DMS153 (cell line): ENCODE measurements at places on chromosomes 7 and 10.

- no peak for DNase-seq
Observed at GRCh38 chr7:100435401-100436304, 644 bp downstream of the PPP1R35 start.

DNA sequence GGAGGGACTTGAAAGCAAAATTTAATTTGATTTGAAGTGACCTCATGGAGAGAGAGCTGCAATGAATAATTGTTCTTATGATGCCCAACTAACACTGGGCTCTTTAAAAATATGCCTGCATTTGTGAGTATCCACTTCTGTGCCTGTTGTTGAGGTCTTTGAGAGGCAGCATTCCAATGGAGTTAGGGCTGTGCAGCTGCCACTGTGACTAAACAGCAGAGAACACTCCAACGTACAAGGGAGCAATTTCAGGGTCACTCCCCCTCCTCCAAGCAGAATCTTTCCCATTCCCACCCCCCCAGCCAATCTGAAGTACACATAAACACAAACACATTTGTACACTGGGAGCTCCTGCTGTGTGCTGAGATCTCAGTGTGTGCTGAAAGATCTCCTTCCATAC lies 28.0 kb upstream of the GSAP start:
- DNase-seq: no peak

DNA sequence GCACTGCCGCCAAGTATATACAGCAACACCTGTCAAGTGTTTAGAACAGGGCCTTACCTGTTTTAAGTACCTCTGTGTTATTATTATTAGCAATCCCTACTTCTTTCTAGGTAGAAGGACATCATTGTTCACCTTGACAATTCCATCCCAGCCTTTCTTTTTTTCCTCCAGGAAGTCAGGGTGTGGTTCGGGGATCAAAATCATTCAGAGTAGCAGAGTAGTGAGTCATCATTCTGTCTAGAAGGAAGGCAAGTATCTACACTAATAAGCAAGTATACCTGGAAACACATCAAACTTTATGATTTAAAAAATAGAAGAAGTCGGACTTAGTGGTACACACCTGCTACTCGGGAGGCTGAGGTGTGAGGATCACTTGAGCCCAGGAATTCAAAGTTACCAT lies 25.5 kb upstream of the CAPZA2 start:
- no peak for DNase-seq

DNA sequence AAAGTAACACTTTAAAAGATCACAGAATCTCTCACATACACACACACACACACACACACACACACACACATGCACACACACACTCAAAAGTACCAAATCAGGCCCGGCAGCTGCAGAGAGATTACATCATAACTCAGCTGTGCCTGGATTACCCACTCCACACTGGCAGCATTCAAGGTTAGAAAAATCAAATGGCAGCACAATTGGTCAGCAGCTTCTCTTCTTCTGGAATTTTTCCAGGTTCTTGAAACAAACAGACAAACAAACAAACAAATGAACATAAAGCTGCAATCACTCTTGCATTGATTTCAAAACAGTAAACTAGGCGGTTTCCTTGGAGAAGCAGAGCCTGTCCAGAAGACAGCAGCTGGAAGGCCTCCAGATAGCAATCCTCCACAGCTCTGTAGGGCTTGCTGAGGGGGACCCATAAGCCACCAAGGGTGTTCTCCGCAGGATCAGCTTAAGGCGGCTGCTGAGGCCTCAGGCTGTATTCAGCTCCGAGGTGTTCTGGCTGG lies 24.5 kb upstream of the FAM133B start:
- no peak for DNase-seq

DNA sequence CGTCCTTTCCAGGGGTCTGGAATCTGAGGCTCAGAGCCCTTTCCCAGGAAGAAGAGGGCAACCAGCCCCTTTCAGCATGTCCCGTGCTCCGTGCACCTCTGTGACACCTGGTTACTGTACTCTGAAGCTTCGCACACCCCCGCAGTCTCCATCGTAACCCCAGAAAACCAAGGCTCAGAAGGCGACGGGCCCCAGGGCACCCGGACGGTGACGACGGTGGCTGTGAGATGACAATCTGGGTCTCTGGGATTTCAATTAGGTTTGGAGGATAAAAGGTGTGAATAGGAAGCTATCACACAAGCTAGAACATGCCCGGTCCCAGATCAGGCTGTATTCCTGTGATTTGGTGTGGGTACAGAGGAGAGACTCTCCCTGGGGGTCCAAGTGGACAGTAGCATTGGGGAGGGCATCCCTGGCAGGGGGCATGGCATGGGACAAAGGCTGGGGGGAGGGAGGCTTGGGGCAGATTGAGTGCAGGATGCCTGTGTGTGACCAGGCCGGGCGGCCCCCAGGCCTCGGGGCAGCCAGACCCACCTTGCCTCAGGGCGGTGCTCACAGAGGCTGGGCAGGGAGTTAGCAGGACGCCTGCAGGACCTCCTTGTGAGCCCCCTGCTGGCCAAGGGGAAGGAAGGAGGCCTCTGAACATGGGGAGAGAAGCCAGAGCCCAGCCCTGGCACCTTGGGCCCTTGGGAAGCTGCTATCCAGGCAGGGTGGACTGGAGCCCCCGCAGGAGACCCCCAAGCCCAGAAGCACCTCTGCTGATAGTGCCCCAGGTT lies 23.4 kb upstream of the PSMG3 start:
- no peak for DNase-seq

- DNase-seq: peak; percentile 4
Observed at GRCh38 chr7:152462995-152463708, 27.3 kb upstream of the KMT2C start.
